ENCODE measurements at places on chromosomes 3 and 15. TPM values are rescaled to one million over a fixed set of nuclear protein-coding genes. Genes with fewer than 3 reads are reported as not detected.

Gene IGSF10
- not detected for total RNA-seq

Gene CACNA2D3
- total RNA-seq, result not detected

Gene B3GALNT1
- total RNA-seq, result 10.4 TPM

Gene MCTP2
- 26.1 TPM for total RNA-seq

DNA sequence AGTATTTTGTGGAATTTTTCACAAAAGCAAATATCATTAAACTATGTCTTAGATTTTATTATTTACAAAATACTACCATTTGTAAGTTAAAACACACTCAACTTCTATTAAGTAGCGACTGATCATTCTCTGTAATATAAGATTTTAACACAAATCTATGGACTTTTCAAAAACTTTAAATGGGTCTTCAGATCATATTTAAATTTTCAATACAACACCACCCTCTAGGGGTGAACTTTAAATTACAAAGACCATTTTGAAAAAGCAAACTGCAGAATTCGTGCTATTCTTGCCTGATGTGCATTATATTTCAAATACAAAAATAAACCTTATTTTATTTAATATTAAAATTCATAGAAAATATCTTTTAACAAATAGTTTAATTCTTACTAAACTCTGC, 8.2 kb upstream of the VGLL4 start:
- no peak for DNase-seq
- H3K4me1 ChIP-seq, result peaks cover 11% of the 10 kb centered on the region
- peaks cover 10% of the 10 kb centered on the region for H3K27me3 ChIP-seq
- no peak overlapping the region for H3K27ac ChIP-seq
- H3K36me3 ChIP-seq, result no peaks in the 10 kb centered on the region
- no peak overlapping the region for H3K4me3 ChIP-seq

All from activated naive CD8-positive, alpha-beta T cell treated with anti-CD3 and anti-CD28 coated beads, Interleukin-2, amount 10 ng/mL, durations not matched to agents 7 days and 5 days (primary cell).